ENCODE measurements at places on chromosomes 6 and 20.

GRCh38 chr6:44192428-44193041, 24.2 kb upstream of the MYMX start:
- DNase-seq = no peak

DNA sequence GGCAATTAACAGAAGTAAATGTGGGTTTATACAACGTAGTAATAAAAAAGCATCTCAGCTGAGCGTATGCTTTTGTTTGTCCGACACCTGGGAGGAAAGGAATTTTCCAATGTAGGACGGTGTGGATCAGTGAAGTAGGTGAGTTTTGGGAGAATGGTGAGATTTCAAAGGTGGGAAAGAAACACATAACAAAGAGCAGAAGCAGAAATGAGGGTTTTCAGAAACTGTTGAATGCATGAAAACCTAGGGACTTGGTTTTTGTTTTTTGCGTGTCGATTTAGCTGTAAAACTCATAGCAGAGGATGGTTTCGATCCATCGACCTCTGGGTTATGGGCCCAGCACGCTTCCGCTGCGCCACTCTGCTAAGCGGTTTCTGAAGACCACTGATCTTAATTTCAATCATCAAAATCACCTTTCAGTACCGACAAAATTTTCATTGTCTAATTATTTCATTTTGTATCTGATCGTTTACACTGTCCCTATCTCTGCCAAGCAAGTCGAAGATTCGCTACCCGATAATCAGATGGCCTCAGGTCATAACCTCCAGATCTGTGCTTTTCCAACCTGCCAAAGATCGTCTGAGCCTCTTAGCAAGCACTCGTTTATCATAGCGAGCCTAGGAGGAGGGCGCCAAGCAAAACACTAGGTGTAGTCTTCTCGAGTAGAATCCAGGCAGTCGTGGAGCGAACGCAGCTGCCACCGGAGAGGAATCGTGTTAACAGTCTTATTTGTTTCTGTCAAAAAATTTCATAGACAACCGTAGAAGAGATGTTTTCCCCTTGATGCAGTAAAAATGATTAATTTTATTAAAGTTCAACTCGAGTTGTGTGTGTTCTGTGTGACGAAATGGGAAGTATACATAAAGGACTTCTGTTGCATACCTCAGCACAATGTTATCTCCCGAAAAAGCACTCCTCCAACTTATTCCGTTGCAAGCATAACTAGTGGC, 20.9 kb upstream of the POM121L2 start:
- no peak for DNase-seq

GRCh38 chr6:4103929-4104328, 25.0 kb upstream of the FAM217A start:
- no peak for DNase-seq

DNA sequence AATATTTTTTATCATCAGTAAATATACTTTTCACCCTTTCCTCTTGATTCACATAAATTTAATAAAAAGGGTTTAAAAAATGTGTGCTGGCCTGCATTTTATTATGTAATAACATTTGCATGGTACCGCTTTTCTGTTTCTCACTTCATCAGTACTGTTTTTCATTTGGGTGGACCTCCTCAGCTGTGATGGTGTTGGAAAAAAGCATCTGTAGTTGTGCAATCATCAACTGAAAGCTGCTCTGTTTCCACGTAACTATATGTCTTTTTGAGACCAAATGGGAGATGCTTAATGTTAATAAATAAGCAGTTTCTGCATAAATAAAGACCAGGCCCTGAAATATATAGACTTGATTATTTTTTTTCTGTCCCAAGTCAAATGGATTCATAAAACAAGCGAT, 31.6 kb upstream of the CENPW start:
- no peak for DNase-seq

DNA sequence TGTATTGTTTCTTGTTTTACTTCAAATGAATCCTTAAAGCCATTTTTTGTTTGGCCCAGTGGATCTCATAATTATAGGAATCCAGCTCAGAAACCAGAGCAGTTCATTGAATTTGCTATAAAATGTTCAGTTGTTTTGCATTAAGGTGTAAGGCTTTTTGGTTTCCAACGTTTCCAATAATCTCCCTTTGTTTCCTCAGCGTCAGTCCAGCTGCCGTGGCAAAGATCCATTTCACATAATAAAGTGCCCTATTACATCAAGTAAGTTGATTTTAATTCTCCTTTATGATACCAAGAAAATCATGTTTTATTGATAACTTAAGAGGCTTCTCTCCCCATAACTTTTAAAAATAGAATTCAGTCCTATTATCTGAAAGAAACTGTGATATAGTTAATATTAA, 472.6 kb downstream of the UTRN start:
- no peak for DNase-seq

DNA sequence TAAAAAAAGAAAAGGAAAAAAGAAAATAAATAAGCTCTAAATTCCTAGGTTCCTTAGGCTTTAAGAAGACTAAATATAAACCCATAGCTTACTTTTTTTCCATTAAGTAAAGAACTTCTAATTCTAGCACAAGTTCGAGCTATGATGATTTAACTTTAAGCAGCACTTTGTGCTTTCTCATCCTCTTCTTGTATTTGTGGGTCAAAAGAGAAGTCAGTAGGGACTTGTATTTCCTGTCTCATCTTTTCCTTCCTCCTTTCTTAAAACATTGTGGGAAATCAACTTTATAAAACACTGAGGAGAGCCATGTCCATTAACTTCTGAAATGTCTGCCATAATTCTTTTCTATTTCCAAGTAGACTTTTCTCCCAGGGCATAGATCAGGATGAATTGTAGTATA, 637.7 kb upstream of the CITED2 start:
- DNase-seq = no peak

GRCh38 chr20:48717095-48717672, 110.6 kb downstream of the PREX1 start:
- no peak for DNase-seq

- DNase-seq = no peak
These were observed 26.4 kb downstream of the LYRM2 start for GRCh38 chr6:89612121-89612520.

- no peak for DNase-seq
These were observed 194.6 kb downstream of the LRFN2 start for GRCh38 chr6:40392589-40392988.

GRCh38 chr6:42404484-42404883, 47.2 kb downstream of the TRERF1 start:
- DNase-seq = no peak

DNA sequence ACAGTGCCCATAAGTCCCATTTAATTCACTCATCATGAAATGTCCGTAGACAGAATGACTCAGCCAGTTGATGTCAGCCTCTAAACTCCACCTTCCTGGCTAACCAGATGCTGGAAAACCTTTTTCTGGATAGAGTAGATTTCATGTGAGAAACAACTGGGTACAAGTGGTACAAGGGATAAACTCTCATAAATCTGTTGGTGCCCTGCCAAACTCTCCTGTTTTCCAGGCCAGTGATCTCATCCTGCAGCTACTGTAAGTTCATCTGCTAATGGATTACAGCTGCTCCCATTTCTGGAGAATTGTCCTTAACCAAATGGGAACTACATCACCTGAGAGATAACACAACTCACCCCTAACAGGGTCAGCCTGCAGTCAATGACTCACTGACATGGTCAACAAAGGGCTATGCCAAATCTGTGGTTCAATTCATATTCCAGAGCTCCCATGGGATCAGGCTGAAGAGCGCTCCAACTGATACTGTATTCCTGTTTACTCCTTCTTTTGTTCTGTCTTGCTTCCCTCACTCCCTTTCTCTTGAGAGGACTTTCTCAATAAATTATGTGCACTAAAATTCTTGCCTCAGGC, 210.1 kb upstream of the HDDC2 start:
- no peak for DNase-seq

- no peak for DNase-seq
These were observed at the start of gene LST1 for GRCh38 chr6:31586008-31586407. LST1 (plus strand) TSS chr6:31586277; CDS start chr6:31587300, 1,023 bp downstream.

- no peak for DNase-seq
These were observed 117.2 kb downstream of the FOXO3 start for GRCh38 chr6:108677894-108678293.

- no peak for DNase-seq
These were observed 22.8 kb downstream of the FYN start for GRCh38 chr6:111850295-111850937.

DNA sequence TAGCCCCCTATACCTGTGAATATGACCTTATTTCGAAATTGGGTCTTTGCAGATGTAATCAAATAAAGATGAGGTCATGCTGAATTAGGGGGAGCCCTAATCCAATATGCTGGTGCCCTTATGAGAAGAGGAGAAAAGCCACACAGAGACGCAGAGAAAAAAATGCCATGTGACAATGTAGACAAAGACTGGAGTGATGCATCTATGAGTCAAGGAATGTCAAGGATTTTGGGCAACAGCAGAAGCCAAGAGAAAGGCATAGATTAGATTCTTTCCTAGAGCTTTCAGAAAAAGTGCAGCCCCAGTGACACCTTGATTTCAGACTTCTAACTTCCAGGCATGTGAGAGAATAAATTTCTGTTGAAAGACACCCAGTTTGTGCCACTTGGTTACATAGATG, 47.4 kb upstream of the HS3ST5 start:
- no peak for DNase-seq

DNA sequence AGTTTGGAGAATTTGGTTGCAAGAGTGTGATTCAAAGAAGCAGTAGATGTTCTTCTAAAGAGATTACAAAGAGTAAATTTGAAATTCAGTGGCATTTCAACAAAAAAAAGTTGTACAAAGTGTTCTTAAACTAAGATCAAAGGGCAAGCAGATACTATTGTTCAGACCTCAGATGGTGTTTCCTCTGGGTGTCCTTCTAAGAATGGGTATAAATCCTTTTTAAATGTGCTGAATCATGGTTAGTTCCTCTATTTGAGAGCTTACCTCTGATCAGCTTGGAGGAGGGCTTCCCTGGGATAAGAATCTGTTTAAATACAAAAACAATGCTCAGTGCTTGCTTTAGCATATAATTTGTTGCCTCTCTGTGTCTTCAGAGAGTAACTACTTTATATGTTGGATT, 6.3 kb downstream of the BMP6 start:
- no peak for DNase-seq

GRCh38 chr6:43070028-43070632, 6.0 kb upstream of the PTK7 start:
- DNase-seq = no peak

- DNase-seq = peak; percentile 73
These were observed 132.8 kb downstream of the CDK19 start for GRCh38 chr6:110682460-110682853.

DNA sequence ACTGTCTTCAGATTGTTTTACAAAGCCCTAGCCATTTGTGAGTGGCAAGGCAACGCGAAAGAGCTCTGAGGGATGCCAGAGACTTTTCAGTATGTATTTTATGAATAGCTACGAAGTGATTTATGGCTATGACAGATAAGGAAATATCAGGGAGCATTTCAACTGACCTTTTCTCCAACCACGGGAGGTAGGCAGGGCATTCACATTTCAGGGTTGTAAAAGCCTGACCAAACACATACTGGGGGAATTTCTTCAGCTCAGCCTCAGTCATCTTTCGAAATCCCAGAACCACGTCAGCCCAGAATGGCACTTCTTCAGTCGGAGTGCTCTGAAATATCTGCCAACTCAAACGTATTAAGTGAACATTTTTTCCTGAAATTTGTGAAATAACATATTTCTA, 10.8 kb downstream of the DDO start:
- DNase-seq = no peak

GRCh38 chr20:25510202-25510601, 75.1 kb downstream of the NINL start:
- no peak for DNase-seq

- DNase-seq = no peak
These were observed 119.6 kb downstream of the TFAP2C start for GRCh38 chr20:56748476-56749377.

- no peak for DNase-seq
These were observed 10.2 kb downstream of the FKBP1A start for GRCh38 chr20:1382670-1383069.

DNA sequence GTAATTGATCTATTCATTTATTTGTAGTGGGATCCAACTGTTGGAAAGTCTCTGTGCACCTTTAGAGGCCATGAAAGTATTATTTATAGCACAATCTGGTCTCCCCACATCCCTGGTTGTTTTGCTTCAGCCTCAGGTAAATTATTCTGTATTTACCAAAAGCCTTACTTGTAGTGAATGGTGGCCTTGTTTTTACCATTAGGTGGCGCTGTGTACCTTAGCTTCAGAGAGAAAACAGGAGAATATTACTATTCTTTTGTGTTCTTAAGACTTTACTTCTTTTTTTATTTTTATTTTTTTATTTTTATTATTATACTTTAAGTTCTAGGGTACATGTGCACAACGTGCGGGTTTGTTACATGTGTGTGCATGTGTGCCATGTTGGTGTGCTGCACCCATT, 23.7 kb downstream of the PEX7 start:
- DNase-seq = peak; percentile 13

DNA sequence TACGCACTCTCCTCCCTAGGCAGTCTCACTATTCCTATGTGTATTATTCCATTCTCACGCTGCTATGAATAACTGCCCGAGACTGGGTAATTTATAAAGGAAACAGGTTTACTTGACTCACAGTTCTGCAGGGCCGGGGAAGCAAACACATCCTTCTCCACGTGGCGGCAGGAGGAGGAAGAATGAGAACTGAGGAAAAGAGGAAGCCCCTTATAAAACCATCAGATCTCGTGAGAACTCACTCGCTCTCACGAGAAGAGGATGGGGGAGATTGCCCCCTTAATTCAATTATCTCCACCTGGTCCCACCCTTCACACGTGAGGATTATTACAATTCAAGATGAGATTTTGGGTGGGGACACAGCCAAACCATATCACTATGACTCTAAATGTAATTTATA, 61.9 kb downstream of the ECT2L start:
- no peak for DNase-seq

DNA sequence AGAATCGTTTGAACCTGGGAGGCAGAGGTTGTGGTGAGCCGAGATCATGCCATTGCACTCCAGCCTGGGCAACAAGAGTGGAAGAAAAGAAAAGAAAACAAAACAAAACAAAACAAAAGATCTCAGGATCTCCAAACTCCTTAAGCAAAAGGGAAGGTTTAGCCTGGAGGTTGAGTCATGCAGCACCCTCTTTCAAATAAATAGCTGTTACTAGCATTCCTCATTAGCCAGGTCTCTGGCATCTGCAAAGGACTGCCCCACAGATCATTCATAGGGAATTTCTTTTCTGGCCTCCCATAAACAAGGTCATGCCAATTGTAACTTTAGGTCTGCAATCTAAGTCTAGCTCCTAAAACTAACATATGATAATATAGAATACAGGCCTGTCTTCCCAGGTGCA, 37.2 kb downstream of the EDN1 start:
- DNase-seq = no peak

DNA sequence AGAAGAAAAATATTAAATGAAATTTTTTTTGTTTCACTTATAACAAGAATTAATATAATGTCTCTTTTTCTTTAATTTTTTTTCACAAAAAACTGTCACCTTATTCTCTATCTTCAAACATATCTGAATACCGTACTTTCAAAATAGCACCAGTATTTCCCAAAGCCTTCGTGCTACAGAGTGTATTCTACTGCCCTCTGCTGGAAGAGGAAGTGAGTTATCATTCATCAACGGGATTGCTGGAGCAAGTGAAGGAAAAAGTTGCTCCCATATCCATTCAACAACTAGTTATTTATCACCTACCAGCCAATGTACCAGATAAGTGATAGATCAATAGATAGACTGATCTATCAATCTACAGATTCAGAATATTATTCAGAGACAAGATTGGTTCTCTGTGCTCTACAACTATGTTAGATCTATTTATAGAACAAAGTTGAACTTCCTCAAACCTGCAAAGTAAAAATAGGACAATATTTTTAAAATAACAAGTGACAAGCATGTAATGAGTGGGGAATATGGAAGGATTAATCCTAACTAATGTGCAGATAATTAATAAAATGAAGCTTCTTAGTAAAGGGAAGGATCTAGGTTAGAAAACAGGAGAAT, 26.7 kb upstream of the TFAP2B start:
- no peak for DNase-seq

Measured in NCI-H1436 treated with DMSO at 0.1 percent for 48 hours (cell line).